ENCODE measurements at places on chromosomes 6 and 20. TPM values are rescaled to one million over a fixed set of nuclear protein-coding genes. Genes with fewer than 3 reads are reported as not detected.

EPPIN gene
- 0.17 TPM for total RNA-seq

OR12D3 gene
- not detected for total RNA-seq

PREX1 gene
- 59.4 TPM for total RNA-seq

CLIC1 gene
- 322 TPM for total RNA-seq

DNA sequence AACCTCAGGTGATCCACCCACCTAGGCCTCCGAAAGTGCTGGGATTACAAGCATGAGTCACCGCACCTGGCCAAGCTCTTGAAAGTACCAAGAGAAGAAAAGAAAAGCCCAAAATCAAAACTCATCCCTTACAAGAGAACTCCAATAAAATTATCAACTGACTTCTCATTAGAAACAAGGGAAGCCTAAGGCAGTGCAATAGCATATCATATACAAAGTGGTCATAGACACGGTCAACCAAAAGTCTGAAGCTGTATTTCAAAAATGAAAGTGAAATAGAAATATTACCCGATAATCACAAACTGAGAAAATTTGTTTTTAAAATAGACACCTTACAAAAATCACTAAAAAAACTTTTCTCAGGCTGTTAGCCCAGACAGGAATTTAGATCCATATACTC lies 1321.1 kb upstream of the GJE1 start:
- DNase-seq = no peak

DNA sequence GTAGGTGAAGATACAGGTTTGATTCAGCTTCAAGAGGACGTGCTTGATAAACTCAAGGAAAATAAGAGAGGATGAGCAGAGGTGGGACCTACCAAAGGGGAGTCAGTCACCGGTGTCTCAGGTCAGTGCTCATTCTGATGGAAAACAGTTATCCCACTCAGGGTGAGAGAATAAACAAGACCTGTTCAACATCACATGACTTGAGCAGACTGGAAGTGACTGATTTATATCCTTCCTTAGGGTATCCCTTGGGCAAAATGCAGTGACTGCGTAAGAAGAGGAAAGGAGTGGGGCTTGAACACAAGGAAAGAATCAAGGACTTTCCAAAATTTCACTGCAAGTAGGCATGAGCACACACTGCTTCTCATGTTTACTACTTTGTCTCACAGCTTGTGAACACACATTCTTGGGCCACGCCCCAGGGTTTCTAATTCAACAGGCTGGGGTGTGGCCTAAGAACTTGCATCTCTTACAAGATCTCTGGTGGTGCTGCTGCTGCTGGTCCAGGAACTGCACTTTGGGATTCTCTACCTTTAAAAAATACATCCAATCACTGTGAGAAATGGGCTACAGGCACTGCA lies 11.6 kb downstream of the CST3 start:
- DNase-seq = no peak

GRCh38 chr6:43339168-43339567 lies 30.3 kb downstream of the ZNF318 start:
- DNase-seq = no peak

Measured in spinal cord (tissue), 10 donors.